ENCODE measurements at places on chromosomes 13 and 19.

DNA sequence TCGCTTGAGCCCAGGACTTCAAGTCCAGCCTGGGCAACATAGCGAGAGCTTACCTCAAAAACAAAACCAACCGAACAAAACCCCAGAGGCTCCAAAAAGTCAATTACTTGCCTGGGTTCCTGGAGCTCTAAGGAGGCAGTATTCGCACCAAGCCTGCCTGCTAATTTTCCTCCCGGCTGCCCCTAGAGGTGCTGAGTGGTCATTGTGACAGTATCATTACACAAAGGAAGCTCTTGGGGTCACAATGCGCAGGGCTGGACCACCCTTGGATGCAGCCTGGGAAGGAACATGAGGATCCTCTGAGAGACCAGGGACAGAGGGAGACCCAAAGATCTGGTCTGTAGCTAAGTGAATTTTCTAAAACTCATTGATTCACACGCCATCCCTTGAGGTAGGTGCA, 8.5 kb upstream of the PEX11G start:
- no peaks in the 10 kb centered on the region for H3K36me3 ChIP-seq
- H3K4me3 ChIP-seq = no peak overlapping the region
- H3K4me1 ChIP-seq = peaks cover 13% of the 10 kb centered on the region

DNA sequence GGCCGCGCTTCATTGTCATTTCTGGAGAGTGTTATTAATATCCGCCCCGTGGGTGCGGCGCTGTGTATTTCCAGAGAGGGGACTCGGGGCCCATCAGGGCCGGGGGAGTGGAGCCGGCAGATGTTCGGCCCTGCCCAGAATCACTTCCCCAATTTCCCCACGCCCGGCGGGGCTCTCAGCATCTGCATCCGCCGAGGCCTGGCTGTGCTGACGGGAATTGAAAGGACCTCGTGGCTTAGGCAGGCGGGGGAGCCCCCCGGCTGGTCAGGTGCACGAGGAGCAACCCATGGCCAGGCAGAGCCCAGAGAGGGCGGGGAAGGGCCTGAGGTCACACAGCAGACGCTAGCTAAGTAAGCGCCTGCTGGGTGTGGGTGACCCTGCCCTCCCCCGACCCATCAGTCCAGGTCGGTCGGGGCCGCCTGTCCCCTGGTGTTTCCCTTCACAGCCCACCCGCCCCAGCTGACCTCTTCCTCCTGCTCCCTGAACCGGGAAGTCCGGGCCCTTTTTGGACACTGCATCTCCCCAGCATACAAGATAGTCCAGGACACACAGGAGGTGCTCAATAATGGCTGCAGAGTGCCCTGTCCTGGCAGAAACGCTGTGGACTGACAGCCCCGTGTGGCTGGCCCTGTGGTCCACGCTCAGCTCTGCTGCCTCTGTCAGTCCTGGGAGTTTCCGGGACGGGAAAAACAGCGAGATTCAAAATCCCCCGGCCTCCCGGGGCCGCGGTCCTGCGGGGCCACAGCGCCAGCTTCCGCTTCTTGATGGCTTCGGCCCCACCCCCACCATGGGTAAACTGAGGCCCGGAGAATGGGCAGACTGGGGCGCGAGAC, 22.1 kb downstream of the ARID3A start:
- no peaks in the 10 kb centered on the region for H3K36me3 ChIP-seq
- no peaks in the 10 kb centered on the region for H3K27me3 ChIP-seq
- no peak overlapping the region for H3K27ac ChIP-seq
- no peak overlapping the region for H3K4me3 ChIP-seq
- H3K4me1 ChIP-seq = no peaks in the 10 kb centered on the region
- DNase-seq = no peak

- peaks cover 12% of the 10 kb centered on the region for H3K36me3 ChIP-seq
- H3K4me1 ChIP-seq = peaks cover 29% of the 10 kb centered on the region
- no peaks in the 10 kb centered on the region for H3K27me3 ChIP-seq
- no peak overlapping the region for H3K27ac ChIP-seq
- H3K4me3 ChIP-seq = no peak overlapping the region
- no peak for DNase-seq
These were observed 5.2 kb downstream of the MAP2K7 start for GRCh38 chr19:7908742-7909461.

DNA sequence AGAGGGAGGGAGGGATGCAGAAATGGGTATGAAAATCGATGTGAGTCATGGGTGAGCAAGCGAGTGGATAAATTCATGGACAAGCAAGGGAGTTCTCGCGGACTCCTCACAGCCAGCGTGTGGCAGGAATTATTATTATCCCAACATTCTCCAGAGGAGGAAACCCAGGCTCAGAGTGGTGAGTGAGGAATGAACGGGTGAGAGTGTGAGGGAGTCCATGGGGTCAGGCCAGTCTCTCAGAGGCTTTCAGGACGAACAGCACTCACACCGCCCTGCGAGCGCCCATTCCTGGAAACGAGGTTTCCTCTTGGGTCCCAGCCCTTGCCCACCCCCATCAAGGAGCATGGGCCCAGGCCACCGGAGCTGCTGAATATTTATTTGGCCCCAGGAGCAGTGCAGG, 6.3 kb upstream of the DNAAF3 start:
- no peaks in the 10 kb centered on the region for H3K36me3 ChIP-seq
- H3K4me3 ChIP-seq = peak overlapping the region; percentile 74
- H3K27ac ChIP-seq = no peak overlapping the region
- H3K27me3 ChIP-seq = peaks cover 72% of the 10 kb centered on the region
- no peak for DNase-seq

GRCh38 chr19:2287585-2288337, 5.8 kb upstream of the PEAK3 start:
- H3K27ac ChIP-seq = peak overlapping the region; percentile 2
- peaks cover 4% of the 10 kb centered on the region for H3K36me3 ChIP-seq
- no peak overlapping the region for H3K4me3 ChIP-seq
- peaks cover 20% of the 10 kb centered on the region for H3K4me1 ChIP-seq
- DNase-seq = no peak
- H3K27me3 ChIP-seq = peaks cover 19% of the 10 kb centered on the region

- no peaks in the 10 kb centered on the region for H3K36me3 ChIP-seq
- H3K27me3 ChIP-seq = no peaks in the 10 kb centered on the region
- H3K4me3 ChIP-seq = no peak overlapping the region
These were observed 105.8 kb downstream of the SOX1 start for GRCh38 chr13:112172641-112173251.

DNA sequence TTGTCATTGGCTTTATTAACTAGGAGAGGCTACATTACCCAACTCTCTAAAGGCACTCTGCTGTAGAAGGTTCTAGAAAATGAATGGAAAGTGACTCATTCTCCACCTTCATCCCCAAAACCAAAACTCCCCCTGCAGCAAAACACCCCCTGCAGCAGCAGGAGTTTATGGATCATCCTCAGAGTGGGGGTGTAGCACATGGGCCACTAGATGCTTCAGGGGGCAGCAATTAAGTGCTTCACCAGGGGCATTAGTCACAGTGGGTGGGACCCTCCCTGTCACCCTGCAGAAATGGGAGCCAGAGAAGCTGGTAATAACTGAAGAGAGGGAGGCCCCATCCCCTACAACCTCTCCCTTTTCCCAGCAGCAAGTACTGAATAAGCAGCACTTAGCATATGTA, 64.5 kb upstream of the MED4 start:
- DNase-seq = no peak
- H3K4me3 ChIP-seq = peak overlapping the region; percentile 41
- peaks cover 68% of the 10 kb centered on the region for H3K4me1 ChIP-seq
- no peaks in the 10 kb centered on the region for H3K36me3 ChIP-seq

DNA sequence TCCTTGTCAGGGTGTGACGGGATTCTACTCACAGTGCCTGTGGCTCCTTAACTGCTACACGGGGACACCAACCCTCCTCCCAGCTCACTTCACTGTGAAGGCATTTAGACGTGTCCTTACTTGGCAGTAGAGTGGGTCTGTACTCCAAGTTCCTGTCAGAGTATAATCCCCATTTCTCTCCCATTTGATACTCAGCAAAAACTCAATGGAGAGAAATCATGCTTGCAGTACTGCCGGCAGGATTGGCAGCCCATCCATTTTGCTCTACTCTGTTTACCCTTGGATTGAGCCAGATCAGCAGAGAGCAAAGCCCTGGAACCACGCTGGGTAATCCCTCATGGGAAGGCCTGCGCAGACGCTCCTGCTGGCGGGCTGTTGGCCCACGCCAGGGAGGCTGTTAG, 28.9 kb downstream of the ARL11 start:
- no peak for DNase-seq
- no peaks in the 10 kb centered on the region for H3K4me1 ChIP-seq
- no peaks in the 10 kb centered on the region for H3K36me3 ChIP-seq
- no peak overlapping the region for H3K27ac ChIP-seq
- no peaks in the 10 kb centered on the region for H3K27me3 ChIP-seq

GRCh38 chr19:2548966-2549365, 73.0 kb downstream of the GADD45B start:
- H3K27ac ChIP-seq = no peak overlapping the region
- no peak overlapping the region for H3K4me3 ChIP-seq
- no peak for DNase-seq

DNA sequence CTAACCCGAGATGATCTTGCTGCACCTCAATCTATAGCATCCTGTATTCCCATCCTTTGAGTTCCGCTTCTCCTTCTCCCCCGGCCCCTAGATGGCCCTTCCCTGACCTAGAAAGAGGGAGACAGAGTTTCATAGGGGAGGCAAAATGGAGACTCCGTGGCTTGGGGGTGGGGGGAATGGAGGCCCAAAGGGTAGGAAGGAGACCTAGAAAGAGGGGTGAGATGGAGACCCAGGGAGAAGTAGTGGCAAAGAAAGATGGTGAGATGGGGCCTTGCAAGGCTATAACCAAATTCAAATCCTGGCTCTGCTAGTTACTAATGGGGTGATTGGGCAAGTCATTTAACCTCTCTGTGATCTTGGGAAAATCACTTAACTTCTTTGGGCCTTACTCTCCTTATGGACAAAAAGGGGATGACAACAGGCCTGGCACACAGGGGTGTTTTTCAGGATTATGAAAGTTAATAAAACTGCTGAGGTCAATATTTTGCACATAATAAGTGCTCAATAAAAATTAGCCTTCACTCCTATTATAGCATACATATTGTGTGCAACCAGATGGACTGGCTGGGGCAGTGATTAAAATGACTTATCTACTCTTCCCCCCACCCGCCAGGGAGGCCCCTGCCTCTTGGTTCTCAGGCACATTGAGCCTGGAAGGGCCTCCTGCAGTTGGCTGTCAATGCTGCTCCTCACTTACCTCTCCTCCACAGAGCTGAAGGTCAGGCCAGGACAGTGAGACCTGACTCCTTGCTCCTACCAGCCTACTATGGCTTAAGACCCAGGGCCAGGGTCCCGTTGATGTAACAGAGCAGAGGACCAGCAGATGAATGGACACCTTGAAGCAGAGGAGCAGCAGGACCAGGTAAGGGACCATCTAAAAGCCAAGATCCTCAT, 633 bp downstream of the SPHK2 start:
- peaks cover 18% of the 10 kb centered on the region for H3K36me3 ChIP-seq
- peak overlapping the region; percentile 99 for H3K27ac ChIP-seq
- peak overlapping the region; percentile 100 for H3K4me3 ChIP-seq
- H3K4me1 ChIP-seq = peaks cover 75% of the 10 kb centered on the region
- H3K27me3 ChIP-seq = no peaks in the 10 kb centered on the region

DNA sequence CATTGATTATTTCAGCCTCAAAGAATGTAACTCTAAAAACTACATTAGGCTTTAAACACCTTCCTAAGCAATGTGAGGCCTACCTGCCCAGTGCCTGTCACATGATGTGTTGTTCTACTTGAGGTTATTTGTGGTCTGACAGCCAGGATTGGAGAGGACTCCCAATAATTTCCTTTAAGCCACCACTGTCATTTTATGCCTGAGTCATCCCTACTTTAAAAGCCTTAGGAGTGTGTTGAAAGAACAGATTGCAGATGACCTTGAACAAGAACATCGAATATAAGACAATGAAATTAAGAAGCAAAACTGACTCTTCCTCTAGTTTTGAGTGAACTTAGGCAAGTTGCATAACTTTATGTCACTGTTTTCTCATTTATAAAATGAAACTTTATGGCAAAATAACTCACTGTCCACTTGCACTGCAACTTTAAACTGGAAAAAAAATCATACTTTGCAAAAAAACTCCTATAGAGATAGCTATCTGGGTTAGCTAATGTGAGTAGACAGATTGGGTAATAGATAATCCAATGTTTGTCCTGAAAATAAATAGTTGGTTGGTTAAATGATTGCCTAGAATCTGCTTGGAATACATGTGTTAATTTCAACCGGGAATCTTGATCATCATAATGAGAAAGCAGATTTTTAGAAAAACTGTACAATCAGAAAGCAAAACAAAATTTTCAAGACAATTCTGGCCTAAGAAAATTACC, 361.2 kb downstream of the SUCLA2 start:
- H3K4me3 ChIP-seq = no peak overlapping the region
- no peaks in the 10 kb centered on the region for H3K4me1 ChIP-seq
- no peak for DNase-seq
- H3K36me3 ChIP-seq = peaks cover 1% of the 10 kb centered on the region
- H3K27me3 ChIP-seq = no peaks in the 10 kb centered on the region

- no peak overlapping the region for H3K4me3 ChIP-seq
- DNase-seq = no peak
- H3K27me3 ChIP-seq = no peaks in the 10 kb centered on the region
- no peaks in the 10 kb centered on the region for H3K4me1 ChIP-seq
- H3K36me3 ChIP-seq = peaks cover 21% of the 10 kb centered on the region
These were observed 40.4 kb upstream of the ZNF254 start for GRCh38 chr19:24046550-24046949.

- H3K36me3 ChIP-seq = no peaks in the 10 kb centered on the region
- H3K4me1 ChIP-seq = peaks cover 45% of the 10 kb centered on the region
- H3K27me3 ChIP-seq = no peaks in the 10 kb centered on the region
- no peak overlapping the region for H3K4me3 ChIP-seq
- DNase-seq = no peak
These were observed 269.2 kb downstream of the KLF12 start for GRCh38 chr13:73865027-73865426.

- no peaks in the 10 kb centered on the region for H3K27me3 ChIP-seq
- H3K36me3 ChIP-seq = no peaks in the 10 kb centered on the region
- no peak for DNase-seq
- no peak overlapping the region for H3K4me3 ChIP-seq
- no peaks in the 10 kb centered on the region for H3K4me1 ChIP-seq
These were observed 38.8 kb downstream of the CHST8 start for GRCh38 chr19:33660410-33661124.

DNA sequence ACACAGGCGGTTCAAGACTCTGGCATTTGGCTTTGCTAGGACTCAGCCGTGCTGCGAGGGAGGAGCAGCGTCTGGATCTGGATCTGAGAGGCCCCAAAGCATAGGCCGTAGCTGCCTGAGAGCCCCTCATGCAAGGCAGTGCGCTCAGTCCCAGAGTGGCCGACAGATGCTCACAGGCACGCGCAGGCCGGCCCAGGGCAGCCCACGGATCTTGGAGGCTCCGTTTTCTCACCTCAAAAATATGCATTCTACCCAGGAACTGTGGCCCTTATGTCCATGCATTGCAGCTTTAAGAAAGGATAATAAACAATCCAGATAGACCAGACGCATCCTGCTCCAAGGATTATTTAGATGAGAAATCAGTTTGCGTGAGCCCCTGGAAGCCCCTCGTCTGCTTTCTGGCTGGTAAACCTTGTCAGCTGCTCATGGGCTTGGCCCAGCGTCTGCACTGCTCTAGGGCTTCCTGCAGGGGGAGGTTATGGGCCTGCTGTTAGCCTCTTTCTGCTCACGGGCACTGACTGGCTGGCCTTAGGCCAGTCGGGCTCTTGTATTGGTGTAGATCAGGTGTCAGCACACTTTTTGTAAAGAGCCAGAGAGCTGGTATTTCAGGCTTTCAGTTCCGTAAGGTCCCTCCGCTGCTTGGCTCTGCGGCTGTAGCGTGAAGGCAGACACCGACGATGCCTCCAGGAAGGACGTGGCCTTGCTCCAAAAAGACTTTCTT, 24.2 kb downstream of the TEX29 start:
- H3K4me3 ChIP-seq = no peak overlapping the region
- no peaks in the 10 kb centered on the region for H3K36me3 ChIP-seq
- no peak overlapping the region for H3K27ac ChIP-seq
- no peaks in the 10 kb centered on the region for H3K27me3 ChIP-seq
- H3K4me1 ChIP-seq = no peaks in the 10 kb centered on the region
- no peak for DNase-seq

GRCh38 chr13:51258612-51259548, 36.7 kb downstream of the FAM124A start:
- no peak overlapping the region for H3K4me3 ChIP-seq
- H3K27ac ChIP-seq = no peak overlapping the region
- no peaks in the 10 kb centered on the region for H3K27me3 ChIP-seq
